ENCODE measurements at places on chromosomes 1 and 21.

GRCh38 chr1:52916241-52916975 is 5.1 kb downstream of the ECHDC2 start:
- no peak for DNase-seq

- no peak for DNase-seq
Observed at GRCh38 chr1:162375463-162375862, 1.2 kb downstream of the SPATA46 start.

GRCh38 chr21:44938772-44939531 is 877 bp upstream of the SLX9 start:
- DNase-seq = no peak

DNA sequence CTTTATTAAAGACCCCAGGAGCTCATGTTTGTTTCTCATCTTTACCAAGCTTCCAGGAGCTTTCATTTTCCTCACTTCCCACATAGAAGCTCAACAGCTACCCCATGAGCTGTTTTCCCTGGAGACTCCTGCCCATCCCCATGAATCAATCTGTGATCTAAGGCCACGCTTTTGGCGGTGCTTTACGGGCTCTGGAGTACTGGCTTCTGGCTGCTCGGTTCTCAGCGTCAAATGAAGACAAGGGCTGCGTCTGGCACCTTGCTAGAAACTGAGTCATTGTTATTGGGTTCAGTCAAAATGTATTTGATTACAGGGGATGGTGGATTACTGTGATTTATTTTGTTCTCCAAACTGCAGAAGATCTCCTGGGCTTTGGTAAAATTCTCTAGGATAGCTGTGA is 39.9 kb downstream of the ACP6 start:
- DNase-seq = no peak

GRCh38 chr1:228095938-228096337 is 7.2 kb downstream of the C1orf35 start:
- DNase-seq = no peak

DNA sequence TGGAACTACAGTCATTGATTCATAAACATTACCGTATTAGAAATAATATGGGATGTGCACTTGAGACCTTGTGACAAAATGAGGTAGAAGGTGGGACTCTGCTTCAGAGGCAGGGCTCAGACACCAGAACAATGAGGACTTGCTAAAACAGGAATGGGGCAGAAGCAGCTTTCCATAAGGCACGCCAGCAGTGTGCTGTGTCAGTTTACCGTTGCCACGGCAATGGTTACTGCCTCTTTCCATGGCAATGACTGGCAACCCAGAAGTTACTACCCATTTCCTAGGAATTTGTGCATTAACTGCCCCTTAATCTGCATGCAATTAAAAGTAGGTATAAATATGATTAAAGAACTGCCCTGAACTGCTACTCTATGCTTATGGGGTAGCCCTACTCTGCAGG is 169.0 kb downstream of the CHRM3 start:
- peak; percentile 7 for DNase-seq

All from iPS DF 6.9 (cell line).